Osteocyte (in vitro differentiated cells): ENCODE measurements at places on chromosomes 11 and 22.

- no peak for DNase-seq
These were observed 17.7 kb downstream of the MYRF start for GRCh38 chr11:61769946-61770683.

GRCh38 chr11:17224727-17225126 is 16.9 kb upstream of the PIK3C2A start:
- no peak for DNase-seq

- DNase-seq: no peak
These were observed 309.1 kb upstream of the C11orf87 start for GRCh38 chr11:109112821-109113280.

GRCh38 chr11:131815590-131815989 is 445.2 kb downstream of the NTM start:
- DNase-seq: no peak

DNA sequence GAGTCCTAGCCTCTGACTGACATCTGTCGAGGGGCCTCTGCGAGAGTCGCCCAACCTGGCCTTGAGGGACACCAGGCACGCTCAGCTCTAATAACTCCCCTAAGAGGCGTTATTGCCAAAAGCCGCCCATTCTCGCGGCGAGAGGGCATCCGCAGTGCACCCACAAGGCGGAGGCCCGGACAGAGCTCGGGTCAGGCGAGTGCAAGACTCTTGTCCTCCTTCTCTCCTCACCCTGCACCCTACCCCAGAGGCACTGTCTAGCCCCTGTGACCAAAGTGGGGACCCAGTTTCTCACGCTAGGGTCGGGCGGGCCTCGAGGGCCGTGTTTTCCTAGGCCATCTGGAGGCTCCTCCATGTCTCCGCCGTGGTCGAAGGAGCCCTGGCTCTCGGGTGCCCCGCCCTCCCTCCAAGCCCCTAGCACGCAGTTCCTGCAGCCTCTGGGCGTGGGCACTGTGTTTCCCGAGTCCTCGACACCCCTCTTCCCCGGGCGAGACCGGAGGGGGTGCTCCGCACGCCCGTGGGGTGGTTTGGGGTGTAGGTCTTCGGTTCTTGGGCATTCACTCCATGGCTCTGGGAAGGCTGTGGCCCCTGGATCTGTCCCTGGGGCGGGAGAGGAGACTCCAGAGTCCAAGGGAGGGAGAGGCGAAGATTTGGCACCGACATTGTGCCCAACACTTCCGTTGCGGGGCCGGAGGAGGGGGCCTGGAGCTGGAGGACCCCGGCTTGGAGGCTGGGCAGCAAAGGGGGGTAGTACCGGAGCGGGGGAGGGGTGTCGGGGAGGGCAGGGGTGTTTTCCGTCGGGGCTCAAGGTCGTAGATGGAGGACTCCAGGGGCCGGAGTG is 1.0 kb downstream of the CHRM4 start:
- DNase-seq: no peak

DNA sequence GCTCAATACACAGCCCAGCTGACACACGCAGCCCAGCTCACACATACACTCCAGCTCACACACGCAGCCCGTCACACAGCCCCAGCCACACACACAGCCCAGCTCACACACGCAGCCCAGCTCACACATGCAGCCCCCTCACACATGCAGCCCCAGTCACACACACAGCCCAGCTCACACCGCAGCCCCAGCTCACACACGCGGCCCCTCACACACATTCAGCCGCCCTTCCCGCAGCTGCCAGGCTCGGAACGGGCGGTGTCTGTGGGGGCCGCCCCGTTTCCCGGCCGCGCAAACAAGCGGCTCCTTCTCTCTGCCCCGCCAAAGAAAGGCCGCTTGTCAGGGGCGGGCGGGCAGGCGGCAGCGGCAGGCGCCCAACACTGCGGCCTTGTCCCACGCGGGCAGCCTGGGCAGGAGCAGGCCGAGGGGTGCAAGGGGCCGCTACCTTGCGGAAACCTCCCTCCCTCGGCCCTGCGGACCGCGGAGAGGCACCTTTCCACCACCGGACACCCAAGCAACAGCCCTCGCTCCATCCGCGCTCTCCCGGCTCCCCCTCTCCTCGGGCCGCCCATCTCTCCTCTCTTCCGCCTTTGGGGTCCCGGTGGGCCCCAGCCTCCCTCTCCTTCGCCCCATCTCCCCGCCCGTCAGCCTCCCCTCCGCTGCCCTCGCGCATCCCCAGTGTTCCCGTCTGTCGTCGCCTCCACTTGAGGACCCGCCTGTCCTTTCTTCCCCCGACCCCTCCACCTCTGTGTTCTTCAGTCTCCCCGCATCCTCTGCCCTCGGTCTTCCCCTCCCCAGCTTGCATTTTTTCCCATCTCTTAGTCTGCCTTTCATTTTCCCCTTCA is 2.2 kb downstream of the PHLDB1 start:
- DNase-seq: no peak

DNA sequence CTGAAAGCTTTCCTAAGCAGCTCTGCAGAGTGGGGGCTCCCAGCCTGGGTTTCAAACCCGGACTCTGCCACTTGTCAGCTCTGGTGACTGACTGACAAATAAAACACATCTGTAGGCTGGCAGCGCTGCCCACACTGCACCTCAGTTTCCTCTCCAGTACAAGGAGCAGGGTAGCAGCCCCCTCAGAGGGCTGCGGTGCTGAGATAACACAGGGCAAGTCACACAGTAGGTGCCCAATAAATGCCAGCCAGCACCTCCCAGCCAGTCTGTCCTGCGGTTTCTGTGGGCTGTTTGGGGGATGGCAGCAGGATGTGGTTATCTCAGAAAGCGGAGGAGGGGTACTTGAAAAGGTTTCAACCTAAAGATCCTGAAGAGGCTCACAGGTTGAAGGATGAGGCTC is 1.5 kb downstream of the SYT12 start:
- no peak for DNase-seq

DNA sequence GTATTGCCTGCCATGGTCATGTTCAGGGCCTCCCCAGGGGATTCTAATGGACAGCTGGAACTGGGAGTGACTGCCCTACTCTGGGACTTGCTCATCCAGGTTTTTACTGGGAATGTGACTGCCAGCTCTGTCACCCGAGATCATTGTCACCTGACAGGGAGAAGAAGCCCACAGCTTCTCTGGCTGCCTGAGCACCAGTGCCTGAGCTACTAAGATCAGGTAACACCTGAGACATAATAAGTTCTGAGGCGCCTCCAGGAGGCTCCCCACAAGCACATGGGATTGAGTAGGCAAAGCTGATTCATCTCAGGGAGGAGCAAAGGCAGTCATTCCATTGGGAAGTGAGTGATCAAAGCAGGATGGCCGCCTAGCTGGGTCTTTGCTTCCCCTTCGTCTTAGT is 84.2 kb upstream of the GALNT18 start:
- no peak for DNase-seq

GRCh38 chr11:21321072-21321471 is 651.7 kb downstream of the NELL1 start:
- no peak for DNase-seq

DNA sequence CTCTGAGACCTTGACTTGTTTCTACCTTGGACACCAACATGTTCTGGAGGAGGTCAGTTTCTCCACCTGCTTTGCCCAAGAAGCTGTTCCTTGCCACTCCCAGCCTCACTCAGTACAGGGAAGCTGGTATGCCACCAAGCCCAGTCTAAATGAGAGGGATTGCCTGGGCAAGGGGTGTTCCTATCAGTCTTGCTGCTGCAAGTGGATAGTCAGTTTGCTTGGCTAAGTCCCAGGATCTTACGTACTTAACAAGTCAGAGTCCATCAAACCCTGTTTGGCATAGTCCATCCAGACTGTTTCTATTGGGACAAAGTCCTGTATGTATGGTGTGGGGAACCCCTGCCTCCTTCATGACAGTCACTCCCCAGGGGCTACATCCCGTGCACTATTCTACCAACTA is 66.6 kb downstream of the RPL27A start:
- DNase-seq: no peak

- no peak for DNase-seq
These were observed 22.4 kb upstream of the MYH9 start for GRCh38 chr22:36409911-36410756.

DNA sequence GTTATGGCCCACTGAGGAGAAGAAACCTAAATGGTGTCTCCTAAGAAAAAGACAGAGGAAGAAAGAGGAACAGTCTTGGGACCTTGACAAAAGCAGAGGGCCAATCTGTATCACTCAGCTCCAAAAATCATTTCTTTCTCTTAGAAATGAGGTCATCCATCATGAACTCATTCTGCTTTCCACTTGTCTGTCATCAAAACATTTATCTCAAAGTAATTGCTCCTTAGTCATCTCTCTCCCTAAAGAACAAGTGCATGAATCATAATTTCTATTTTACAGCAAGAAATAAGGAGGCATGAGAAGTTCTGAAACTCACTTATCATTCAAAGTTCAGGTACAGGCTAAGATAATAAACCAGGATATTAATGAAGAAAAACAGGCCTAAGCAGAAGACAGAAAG is 375.6 kb downstream of the KCNA4 start:
- DNase-seq: no peak

GRCh38 chr11:91792779-91793262 is 431.8 kb upstream of the FAT3 start:
- no peak for DNase-seq

DNA sequence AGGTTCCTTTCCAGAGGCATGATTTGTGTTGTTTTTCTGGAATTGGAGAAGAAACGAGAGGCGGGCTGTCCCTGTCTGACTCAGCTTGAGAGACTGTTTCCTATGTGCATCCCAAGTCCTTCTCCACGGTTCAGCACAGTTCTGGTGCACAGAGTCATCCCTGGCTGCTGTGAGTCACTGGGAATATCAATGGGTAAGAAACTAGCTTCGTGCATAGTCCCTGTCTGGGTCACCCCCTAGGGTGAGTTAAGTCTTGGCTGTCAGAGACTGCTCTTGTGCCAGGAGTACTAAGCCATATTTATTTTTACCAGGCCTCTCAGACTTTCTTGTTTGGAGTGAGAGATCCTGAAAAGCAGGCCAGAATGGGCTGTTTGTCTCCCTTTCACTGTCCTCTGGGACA is 2.4 kb upstream of the LRP4 start:
- no peak for DNase-seq

DNA sequence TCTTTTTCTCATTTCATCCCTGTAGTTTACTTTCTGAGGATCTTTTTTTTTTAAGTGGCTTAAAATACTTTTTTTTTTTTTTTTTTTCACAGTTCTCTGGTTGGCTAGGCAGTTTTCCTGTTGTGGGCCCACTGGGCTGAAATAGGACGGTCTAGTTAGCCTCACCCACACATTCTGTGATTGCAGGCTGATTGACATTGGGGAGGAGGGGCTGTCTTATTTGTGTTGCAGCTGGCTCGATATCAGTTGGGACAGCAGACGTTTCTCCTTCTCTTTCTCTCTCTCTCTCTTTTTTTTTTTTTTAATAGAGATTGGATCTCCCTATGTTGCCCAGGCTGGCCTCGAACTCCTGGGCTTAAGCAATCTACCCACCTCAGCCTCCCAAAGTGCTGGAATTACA is 6.9 kb downstream of the BCR start:
- DNase-seq: no peak

DNA sequence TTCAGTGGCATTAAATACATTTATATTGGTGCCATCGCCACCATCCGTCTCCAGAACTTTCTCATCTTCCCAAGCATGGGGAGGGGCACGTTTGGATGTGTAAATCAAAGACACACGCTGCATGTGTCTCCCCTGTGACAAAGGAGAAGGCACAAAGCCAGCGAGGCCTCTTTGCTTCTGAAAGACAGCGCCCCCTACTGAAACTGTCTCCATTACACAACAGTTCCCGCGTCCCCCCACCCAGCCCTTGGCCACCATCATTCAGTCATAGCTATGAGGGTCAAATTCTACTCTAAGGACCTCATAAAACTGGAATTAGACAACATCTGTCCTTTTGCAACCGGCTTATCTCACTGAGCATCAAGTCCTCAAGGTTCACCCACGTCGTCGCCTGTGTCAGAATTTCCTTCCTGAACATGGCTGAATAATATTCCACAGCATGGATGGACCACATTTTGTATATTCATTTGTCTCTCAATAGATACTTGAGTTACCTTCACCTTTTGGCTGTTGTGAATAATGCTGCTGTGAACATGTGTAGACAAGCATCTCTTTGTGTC is 64.8 kb downstream of the IGF2 start:
- DNase-seq: no peak

DNA sequence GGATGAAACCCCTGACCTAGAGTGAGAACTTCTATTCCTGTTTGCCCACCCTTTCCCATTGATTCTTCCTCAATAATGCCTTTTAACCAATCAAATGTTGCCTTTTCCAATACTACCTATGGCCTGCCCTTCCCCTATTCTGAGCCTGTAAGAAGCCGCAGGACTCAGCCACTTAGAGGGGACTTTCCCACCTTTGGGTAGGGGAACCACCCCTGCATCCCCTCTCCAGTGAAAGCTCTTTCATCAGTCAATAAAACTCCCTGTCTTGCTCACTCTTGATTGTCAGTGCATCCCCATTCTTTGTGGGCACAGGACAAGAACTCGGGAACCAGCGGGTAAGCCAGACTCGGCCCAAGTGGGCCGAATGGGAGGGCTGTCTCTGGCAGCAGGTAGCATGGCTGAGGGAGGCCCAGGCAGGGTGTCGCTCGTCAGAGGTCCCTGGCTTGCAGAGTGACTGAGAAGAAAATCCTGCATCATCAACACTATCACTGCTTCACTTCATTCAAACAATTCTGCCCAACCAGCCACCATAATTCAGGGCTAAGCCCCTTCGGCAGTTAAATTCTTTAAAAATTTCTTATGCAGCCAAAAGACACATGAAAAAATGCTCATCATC is 30.4 kb downstream of the LDHAL6A start:
- DNase-seq: no peak

- DNase-seq: no peak
These were observed 32.7 kb downstream of the FLI1 start for GRCh38 chr11:128726458-128727139.

DNA sequence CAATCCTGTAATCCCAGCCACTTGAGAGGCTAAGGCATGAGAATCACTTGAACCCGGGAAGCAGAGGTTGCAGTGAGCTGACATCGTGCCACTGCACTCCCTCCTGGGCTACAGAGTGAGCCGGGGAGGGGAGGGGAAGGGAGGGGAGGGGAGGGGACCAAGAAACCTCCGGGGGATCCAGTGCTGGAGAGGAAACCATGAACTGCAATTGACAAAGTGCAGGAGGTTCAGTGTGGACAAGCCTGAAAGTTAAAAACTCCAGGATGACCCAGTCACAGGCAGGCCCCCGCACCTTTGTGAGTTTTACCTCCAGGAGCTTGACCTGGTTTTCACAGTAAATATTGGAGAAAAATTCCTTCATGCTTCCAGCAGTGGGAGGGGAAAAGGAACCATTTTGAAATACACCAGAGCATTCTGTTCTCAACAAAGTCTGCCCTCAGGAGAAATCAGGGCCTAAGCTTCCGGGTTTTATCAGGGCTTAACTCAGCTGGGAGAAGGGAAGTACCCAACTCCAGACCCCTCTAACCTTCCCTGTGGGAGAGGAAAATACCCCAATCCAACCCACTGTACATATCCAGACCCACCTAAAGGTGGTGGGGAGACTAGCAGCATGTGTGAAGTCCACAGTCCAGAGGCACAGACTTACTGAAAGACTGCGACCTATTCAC is 15.5 kb upstream of the ZFTA start:
- DNase-seq: no peak

- peak; percentile 85 for DNase-seq
These were observed 2.9 kb upstream of the MTFP1 start for GRCh38 chr22:30422481-30423300.
